ENCODE measurements at places on chromosomes 11 and 22.

DNA sequence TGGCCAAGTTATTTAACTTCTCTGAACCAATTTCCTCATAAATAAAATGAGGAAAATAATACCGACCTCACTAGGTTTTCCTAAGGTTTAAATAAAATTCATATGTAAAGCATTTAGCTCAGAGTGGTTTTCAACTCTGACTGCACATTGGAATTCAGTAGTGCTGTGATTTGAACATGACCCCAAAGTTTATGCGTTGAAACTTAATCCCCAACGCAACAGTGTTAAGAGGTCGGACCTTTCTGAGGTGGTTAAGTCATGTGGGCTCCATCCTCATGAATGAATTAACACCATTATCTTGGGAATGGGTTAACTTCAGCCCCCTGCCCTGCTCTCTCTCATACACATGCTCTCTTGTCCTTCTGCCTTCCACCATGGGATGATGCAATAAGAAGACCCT lies 322.2 kb downstream of the AASDHPPT start:
- DNase-seq, result no peak

GRCh38 chr11:84795698-84796097 lies 831.4 kb downstream of the DLG2 start:
- DNase-seq, result no peak

DNA sequence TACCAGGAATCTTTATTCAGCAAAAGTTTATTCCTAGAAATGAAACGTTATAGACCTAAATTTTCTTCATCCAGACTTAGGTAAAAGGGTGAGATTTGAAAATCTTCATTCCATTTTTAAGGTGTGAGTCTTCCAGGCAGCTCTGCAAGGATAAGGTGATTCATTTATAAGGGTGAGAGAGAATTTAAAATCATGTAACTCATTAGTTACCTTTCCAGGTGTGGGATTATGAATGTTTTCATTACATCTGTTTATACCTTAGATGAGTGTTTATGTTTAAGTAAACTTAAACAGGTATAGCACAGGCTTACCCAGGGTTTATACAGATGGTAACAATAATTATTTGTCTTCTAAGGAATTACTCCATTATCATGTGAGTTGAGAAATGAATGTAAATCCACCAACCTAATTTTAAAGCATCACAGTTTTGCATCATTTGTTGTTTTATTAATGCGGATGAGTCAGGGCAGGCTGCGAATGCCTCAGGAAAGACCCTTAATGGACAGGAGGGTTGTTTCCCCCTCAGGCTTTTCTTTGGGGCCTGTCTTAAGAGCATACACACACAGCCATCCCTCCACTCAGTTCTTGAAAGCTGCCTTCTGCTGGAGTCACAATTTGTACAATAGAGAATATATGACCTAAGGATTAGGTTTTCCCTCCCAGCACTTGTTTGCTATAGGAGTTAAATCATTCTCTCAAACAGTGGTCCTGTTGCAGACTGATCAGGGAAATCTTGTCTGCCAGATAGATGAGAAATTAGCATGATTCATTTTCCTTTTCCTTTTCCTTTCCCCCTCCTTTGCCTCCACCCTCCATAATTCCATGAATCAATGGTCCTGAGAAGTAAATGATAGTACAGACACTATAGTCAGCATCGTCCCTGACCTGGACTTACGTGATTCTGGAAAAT lies 3.0 kb downstream of the PRSS23 start:
- no peak for DNase-seq

GRCh38 chr22:17921871-17922821 lies 102.2 kb downstream of the MICAL3 start:
- DNase-seq, result no peak

DNA sequence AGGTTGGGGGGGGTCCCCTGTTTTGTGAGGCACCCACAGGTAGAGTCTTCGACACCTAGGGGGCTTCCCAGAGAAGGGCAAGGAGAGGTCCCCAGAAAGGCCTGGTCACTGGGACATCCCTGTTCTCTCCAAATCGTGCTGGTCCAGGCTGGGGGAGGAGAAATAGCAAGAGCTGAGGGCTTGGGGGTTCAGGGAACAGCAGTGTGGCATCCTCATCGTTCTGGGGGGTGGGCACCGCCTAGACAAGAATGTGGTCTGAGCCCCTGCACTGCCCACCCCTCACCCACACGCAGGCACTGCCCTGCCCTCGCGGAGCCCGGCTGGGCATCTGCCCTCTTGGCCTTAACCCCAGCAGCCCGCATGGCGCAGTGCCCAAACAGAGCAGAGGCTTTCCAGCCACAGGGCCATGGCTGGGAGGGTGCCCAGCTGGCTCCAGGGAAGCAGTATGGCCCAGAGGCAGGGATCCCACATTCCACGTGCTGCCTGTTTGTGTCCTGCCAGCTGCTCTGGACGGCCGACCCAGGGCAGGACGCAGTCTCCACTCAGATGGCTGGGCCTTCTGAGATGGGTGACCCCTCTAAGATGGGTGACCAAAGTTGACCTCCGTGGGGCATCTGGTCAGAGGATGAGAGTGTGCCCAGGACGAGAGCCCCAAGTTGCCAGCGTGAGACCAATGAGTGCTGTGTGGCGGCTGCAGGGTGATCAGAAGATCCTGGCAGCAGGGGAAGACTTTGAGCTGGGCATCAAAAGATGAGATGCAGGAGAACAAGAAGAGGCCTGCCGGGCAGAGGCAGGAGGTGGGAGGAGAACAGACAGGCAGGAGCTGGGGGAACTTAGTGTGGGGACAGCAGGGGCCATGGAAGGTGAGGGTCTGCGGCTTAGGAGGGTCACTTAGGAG lies 14.4 kb downstream of the SCARF2 start:
- DNase-seq, result no peak

GRCh38 chr11:6307876-6308275 lies 12.4 kb downstream of the CAVIN3 start:
- no peak for DNase-seq

- DNase-seq, result no peak
Measured at GRCh38 chr11:58626934-58627483, 4.5 kb downstream of the CNTF start.
